Activated naive CD4-positive, alpha-beta T cell treated with anti-CD3 and anti-CD28 coated beads, Interleukin-2, amount 50 U/mL, for 16 hours (primary cell): ENCODE measurements at places on chromosomes 5 and 9.

DNA sequence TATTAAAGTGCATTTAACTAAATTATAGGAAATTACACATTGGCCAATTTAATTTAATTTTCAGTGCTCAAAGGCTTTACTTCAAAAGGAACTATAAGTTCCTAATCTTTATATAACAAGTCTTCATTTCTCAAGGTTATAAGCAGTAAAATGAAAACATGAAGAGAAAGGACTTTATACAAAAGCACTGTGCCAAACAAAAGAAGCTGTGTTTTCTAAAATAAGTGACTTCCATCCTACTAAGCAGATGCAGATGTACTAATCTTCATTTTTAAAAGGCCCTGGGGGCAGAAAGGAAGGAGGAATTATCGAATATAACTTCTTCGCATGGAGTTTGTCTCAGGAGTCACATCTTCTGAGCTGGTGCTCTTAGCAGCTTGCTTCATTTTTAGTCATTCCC is 81.4 kb downstream of the SHC3 start:
- DNase-seq = no peak

GRCh38 chr5:172785429-172786088 is 14.6 kb upstream of the DUSP1 start:
- DNase-seq = no peak

DNA sequence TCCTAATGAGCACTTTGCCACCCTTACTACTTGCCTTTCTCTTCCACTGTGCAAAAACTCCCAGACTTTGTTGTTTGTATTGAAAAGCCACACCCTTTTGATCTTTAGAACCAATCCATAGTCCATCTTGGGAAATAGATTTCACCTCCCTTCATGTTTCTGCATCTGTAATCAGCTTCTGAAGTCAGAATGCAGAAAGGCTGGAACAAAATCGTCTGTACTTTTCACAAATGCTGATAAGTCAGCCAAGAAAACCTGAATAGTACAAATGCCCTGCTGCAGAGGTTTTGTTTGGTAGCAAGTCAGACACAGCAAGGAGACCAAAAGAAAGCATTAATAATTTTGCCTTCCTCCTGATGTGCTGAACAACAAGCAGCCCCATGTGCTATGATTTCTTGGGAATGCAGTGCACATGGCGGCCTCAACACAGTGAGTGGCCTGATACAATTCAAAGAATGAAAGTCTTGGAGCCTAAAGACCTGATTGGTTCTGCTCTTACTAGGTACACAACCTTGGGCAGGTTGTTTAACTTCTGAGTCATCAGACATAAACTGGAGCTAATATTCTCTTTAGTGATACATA is 59.2 kb upstream of the STK32A start:
- no peak for DNase-seq

GRCh38 chr9:38318759-38319495 is 73.6 kb upstream of the ALDH1B1 start:
- DNase-seq = no peak

DNA sequence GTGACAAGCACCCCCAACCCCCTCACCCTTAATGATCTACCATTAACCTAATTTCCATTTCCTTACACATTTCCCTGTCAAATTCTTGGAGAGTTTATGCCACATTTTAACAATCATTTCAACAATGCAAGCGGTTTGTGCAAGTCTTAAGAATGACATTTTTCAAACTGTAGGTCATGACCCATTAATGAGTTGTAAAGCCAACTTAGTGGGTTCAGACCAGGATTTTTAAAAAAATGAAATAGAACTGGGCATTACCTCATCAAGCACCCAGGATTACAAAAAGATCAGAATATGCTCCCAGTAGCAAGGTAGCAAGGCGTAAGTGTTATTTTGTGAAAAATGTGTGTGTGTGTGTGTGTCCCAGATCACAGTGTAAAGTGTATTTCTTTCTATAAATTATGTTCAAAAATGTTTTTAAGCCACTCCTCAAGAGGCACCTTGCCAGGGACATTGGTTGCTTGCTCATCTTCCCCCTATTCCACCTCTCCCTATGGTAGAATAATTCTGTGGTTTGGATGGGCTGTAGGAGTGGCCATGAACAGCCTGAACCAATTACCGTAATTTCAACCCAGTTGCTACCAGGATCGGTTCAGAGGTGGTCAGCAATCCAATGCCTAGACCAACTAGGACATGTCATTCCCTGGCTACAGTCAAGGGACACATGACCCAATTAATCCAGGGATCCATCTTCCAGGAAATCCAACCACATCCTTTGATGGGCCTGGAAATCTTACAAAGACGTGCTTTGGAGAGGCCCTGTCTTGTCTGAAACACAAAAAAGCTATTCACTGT is 14.4 kb upstream of the TGFBR1 start:
- DNase-seq = no peak

- DNase-seq = no peak
These were observed 4.8 kb upstream of the PLGRKT start for GRCh38 chr9:5442400-5443011.

GRCh38 chr5:155926031-155926430 is 400.9 kb upstream of the SGCD start:
- no peak for DNase-seq

GRCh38 chr5:36606428-36607113 is at the start of gene SLC1A3:
SLC1A3 (plus strand) TSS chr5:36606606; CDS start chr5:36608424, 1,818 bp downstream.
- DNase-seq = peak; percentile 20

DNA sequence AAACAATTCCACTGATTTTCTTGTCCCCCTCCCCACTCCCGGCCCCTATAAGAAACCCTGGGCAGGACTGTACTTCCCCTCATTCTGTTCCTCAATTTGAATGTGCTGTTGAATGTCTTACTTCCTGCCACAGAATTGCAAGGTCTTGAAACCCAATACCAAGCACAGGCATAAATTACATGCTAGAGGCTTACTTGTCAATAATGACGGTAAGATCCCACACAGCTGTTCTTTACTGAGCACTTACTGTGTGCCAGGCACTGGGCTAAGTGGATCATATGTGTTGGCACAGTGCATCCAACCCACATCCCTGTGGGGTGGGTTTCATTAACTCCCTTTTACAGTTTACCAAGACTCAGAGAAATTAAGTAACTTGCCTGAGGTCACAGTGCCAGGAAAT is 63.4 kb downstream of the MVB12B start:
- no peak for DNase-seq

DNA sequence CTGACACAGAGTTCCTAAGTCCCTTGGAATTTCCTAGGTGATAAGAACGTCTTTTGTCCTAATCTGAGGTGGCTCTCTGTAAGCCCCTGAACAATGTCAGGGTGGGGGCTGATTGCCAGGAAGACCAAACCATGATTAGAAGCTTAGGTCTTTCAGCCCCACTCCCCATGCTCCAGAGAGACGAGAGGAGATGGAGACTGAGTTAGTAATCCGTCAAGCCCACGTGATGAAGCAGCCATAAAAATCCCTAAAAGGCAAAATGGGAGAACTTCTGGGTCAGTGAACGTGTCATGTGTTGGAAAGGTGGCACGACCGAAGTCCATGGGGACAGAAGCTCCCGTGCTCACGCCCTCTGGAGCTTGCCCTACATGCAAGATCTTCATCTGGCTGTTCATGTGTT is 85.6 kb downstream of the RAD23B start:
- no peak for DNase-seq

DNA sequence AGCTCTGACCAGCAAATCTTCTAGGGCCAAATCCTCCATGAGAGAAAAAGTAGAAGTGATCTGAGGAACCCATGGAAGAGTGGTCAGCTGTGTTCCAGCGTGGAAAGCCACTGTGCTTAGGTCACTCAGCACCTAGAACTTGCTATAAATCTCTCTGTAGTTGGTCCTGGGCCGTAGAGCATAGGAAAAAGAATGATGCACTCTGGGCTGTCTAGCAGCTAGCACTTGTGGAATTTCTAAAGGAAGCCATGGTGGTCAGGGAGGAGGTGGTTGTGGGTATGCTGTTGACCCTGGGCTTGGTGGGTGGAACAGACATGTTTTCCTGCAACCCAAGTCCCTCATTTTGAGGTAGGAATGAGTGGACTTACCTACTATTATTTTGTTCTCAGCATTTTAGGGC is 48.1 kb downstream of the GGTA1 start:
- no peak for DNase-seq

GRCh38 chr5:78647351-78647818 is 1.2 kb downstream of the LHFPL2 start:
- no peak for DNase-seq

DNA sequence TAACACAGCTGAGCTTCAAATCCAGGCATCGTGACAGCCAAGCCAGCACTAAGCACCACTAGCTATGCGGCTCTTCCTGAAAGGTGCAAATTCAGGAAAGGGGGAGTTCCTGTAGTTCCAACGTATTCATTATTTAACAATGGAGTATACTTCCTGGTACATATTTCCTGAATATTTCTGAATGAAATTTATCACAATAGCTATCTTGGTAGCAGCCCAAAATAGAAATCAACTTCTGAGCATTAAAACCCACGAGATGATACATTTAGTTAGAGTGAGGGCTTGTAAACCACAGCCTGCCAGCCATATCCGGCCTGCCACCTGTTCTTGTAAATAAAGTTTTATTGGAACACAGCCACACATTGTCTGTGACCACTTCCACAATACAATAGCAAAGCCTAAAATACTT is 109.7 kb upstream of the RETREG1 start:
- DNase-seq = no peak

- no peak for DNase-seq
These were observed 103.3 kb downstream of the FBXL17 start for GRCh38 chr5:108278285-108279240.

GRCh38 chr5:527646-528628 is 3.7 kb upstream of the SLC9A3 start:
- DNase-seq = no peak

DNA sequence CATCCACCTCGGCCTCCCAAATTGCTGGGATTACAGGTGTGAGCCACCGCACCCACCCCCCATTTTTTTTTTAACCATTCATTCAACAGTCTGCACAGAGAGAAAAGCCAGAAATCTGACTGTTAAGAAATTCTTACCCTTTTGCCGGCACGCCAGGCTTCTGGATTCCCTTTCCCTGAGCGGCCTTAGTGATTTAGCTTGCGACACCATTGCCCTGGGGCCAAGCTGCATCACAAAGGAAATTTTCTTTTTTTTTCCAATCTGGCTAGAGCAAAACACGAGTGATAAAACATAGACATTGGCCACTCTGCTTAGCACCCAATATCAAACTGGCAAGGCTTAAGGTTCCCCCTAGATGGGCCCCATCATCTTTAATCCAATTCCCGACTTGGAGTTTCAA is 21.2 kb upstream of the ATOSB start:
- no peak for DNase-seq

DNA sequence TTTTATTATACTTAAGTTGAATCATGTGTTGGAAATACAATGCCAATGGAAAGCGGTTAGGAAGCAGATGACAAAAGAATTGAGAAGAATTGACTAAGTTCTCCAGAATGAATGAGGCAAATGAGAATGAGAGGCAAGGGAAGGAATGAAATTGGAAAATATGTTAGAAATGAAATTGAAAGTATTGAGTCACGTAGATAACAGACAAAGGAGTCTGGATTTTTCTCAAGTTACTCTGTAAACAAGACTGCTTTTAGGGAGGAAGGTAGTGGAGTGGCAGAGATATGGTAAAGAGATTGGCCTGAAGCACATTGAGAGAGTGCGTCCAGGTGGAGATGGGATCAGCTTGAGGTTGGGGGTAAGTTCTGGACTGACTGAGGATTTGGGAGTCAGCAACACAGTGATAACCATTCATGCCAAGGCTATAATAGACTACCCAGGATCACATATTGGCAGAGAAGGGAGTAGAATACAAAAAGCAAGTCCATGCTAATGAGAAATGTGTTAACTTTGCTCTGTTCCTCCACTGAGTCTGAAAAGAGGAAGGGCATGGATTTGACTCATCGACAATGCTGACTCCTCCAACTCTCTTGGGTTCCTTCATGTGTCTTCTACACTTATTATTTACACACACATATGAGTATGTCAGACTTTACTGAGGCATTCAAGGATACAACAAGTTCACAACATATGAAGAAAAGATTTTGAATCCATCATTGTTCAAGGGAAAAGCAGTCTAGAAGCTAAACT is 814.2 kb upstream of the ZNF608 start:
- no peak for DNase-seq

DNA sequence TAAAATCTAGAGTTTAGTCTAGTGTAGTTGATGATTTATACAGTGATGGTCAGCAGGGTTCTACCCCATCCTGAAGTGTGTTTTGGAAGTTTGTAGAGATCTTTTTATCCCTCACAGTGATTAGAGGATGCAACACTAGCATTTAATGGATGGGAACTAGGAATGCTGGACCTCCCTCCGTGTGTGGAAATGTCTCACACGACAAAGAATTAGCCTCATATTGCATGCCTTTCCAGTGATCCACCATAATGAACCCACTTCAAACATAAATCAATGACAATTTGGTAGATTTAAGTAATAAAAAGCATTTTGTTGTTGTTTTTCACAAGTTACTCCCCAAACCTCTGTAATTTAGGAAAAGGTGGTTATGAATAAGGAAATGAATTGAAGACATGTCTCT is 82.5 kb upstream of the LMNB1 start:
- DNase-seq = no peak

DNA sequence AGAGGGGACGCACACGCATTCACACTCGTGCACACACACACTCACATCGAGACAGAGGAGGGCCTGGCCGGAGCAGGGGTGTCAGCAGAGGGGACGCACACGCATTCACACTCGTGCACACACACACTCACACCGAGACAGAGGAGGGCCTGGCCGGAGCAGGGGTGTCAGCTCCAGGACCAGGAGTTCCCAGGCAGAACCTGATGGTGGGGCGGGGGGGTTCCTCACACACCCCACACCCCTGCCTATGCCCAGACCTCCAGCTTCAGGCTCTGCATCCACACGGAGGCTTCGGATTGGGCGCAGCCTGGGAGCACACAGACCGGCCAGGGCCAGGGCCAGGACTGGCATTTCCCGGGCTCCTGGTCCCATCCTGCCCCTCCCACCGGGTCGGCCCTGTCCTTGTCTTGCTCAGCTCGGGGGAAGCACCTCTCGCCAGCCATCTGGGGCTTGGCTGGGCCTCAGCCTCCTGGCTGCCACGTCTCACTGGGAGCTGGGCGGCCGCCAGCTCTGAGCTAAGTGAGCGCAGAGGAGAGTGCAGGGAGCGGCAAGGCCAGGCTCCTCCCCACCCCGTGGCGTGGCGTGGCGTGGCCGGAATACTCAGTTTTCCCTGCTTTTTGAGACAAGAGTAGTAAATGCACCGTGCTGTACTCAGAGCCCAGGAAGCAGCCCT is 31.3 kb downstream of the ADAMTS2 start:
- no peak for DNase-seq

DNA sequence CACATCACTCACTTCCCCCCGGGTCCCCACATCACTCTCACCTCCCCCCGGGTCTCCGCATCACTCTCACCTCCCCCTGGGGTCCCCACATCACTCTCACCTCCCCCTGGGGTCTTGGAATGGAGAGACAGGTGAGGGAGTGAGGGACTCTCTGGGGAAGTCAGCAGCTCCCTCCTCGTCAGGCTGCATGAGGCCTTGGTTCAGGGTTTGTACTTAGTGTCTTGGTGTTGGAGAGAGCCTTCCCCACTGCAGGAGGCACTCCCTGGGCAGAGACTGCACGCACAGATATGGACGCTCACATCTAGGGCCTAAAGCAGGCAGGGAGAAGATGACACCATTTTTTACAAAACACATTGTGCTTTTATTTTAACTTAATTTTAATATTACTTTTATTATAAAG is 56.5 kb upstream of the IRX4 start:
- no peak for DNase-seq
